ENCODE measurements at places on chromosomes 1 and 21.

DNA sequence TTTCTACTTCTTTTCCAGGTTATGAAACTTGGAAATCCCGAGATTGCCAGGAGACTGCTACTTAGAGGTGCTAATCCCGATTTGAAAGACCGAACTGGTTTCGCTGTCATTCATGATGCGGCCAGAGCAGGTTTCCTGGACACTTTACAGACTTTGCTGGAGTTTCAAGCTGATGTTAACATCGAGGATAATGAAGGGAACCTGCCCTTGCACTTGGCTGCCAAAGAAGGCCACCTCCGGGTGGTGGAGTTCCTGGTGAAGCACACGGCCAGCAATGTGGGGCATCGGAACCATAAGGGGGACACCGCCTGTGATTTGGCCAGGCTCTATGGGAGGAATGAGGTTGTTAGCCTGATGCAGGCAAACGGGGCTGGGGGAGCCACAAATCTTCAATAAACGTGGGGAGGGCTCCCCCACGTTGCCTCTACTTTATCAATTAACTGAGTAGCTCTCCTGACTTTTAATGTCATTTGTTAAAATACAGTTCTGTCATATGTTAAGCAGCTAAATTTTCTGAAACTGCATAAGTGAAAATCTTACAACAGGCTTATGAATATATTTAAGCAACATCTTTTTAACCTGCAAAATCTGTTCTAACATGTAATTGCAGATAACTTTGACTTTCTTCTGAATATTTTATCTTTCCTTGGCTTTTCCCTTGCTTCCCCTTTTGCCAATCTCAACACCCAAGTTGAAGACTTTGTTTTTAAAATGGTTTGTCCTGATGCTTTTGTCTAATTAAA, 4.0 kb downstream of the CDKN2C start:
- DNase-seq, result no peak

DNA sequence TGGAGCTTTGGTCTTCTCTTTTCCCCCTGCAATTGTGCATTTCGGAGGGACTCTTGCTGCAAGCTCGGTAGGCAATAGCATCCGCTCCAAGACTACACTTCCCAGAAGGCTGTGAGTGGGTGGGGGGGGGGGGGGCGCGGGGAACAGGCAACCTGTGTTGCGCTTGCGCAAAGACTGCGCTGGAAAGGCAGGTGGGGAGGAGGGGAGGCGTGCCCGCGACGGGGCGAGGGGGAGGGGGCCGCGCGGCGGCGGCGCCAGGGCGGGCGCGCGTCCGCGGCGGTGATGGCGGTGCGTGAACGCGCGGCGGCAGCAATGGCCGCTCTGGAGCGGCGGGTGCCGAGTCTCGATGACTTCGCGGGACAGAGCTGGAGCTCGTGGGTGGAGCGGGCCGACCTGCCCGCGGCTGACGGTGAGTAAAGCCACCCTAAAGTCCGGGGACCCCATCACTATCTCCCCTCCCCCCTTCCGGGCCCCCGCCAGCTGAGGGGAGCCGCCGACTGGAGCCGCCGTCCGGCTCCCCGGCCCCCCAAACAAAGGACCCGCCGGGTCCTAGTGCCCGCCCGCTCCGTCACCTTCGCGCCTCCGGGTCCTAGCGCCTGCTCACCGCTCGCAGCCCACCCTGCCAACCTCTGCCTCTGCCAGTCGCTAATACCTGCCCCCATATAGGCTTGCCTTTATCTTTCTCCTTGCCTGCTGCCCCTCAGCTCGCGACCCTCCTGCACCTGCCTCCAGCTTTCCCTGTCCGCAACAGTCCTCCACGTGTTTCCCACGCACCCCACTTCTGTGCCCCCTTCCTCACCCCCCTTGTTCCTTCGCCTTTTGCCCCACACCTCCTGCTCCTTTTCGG, at the start of gene ATXN7L2:
Gene ATXN7L2 (plus strand): TSS at position 234 of the 847 bp plus-strand sequence. CDS start 49 bp downstream, at position 283.
- DNase-seq, result peak; percentile 91

GRCh38 chr1:6860401-6860800, 75.1 kb downstream of the CAMTA1 start:
- no peak for DNase-seq

- no peak for DNase-seq
Observed at GRCh38 chr1:8154621-8155052, 128.5 kb upstream of the ERRFI1 start.

GRCh38 chr1:90957497-90957896, 64.3 kb downstream of the ZNF644 start:
- DNase-seq, result no peak

DNA sequence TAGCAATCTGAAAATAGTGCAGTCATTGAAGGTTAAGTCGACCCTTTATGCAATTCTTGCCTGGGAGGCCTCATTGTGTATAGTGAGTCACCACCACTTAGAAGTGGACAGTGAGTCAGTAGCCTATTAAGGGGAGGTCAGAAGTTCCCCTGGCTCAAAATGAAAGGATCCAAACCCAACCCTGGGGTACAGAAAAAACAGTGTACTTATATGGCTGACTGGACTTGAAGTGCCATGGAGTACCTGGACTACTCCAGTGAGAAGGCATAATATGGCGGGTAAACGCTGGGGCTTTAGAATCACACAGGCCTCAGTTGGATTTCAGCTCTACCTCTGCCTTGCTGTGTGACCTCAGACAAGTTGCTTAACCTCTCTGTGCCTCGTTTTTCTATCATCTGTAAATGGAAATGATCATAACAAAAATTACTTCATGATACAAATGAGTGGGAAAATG, 2.2 kb upstream of the BCL9 start:
- no peak for DNase-seq

DNA sequence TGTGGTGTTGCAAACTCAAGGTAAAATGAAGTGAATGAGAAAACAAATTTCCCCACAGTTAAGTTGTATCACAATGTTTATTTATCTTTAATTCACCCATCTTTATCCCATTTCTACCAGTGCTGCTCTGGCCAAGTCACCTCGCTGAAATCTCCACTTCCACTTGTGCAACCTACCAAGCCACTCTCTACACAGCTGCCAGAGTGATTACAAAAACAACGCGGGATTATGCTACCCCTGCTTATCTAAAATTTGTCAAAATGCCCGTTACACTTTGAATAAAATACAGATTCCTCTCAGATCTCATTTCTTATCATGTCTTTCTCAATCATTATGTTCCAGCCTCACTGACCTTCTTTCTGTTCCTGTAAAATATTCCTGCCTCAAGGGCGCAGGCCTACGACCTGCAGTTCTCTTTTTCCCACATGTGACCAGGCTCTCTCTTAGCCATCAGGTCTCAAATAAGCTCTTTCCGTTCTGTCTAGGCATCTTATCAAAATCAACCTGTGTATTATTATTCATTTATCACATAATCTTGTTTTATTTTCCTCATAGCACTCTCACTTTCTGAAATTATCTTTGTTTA, 95.6 kb downstream of the NTMT2 start:
- no peak for DNase-seq

DNA sequence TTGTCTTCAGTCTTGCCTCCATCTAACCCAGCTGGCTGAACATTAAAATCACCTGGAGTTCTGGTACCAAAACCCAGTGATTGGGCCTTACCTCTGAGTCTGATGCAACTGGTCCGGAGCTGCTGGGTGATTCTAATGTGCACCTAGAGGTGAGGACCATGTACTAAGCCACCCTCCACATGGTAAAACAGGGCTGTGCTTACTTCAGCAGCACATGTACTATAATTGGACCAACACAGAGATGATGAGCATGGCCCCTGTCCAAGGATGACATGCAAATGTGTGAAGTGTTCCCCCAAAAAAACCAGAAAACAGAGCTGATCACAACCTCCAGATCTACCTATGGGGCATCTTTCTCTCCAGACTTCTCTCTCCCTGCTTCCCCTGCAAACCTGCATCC, 37.0 kb downstream of the ELK4 start:
- DNase-seq, result no peak

GRCh38 chr1:218827486-218827885, 346.2 kb upstream of the LYPLAL1 start:
- DNase-seq, result no peak

DNA sequence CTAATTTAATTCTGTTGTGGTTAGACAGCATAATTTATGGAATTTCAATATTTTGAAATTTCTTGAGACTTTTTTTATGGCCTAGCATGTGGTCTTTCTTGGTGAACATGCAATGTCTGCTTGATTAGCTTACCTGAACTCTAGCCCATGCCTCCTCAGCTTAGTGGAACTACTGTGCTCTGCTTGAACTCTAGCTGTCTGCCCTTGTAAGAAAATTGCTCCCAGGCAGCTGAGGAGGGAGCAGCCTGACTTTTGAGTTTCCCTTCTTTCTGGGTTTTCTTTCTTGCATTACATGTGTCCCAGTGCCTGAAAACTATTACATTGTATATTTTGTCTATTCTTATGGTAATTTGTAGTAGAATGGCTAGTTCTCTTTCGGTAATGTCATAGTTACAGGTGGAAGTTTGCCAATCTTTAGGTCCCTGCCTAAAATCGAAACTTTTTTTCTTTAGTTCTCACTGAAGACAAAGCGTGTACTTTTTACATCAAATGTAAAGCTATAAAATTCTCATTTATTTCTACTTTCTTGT, 105.3 kb downstream of the MAST2 start:
- no peak for DNase-seq

DNA sequence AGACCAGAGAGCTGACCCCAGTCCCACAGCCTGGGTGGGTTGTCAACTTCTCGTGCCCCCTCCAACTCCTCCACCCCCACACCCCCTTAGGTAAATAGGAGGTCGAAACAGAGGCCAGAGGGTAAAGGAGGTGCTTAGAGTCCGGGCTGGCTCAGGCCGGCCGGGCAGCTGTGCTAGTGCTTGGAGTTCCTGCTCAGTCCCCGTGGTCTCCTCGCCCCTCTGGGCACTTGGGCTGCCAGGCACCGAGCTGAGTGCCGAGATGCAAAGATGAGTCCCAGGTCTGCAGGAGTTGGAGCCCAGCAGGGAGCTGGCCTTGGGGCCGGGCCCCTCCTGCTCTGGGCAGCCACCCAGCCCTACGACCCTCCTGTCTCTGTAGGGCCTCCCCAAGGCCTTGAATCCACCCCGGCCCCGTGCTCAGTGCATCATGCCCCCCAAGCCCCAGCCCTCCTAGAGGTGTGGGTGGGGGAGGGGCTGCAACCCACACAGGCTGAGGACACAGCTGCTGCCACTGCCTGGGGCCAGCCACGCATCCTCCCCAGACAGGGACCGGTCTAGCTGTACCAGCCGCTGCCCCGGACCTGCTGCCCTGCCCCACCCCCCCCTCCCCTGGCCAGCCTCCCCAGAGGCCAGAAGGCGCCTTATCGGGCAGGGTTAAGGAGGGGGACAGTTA, 1.9 kb downstream of the SMIM1 start:
- DNase-seq, result no peak

- DNase-seq, result no peak
Observed at GRCh38 chr1:154666051-154666790, 58.2 kb upstream of the ADAR start.

DNA sequence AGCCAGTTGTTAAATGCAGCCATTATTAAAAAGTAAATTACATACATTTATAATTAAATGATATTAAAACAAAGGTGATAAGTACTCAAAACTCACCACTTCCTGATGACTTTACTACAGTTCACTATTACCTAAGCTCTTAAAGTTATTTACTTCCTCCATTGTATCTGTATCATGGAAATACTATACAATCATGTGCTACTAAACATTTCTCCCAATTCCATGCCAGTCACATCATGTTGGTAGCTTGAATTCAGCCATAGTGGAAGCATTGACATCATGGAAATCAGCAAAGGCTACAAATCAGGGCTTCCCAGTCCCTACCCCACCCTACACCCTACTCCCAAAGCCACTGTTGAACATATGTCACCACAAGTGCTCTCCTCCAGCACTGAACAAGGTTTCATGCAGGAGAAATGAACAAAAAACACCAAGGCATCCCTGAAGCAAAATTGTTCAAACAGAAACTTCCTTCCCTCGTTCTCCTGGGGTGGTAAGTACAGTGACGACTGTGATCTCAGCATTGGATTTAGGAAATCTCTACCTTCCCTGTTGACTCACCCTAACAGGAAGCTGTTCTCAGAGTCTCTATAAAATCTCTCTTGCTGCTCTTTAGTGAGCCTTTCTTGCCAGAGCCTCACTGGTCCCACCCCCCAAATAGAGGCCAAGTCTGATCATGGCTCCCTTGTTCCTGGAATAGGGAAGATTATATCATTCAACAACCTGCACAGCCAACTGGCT, 12.7 kb downstream of the VSIG8 start:
- DNase-seq, result no peak

GRCh38 chr21:42016364-42016985, 6.3 kb upstream of the ZBTB21 start:
- no peak for DNase-seq

All from hippocampal formation (tissue), 2 donors.